ENCODE measurements at places on chromosomes 11 and 22.
A peak's percentile ranks its signal among the peaks of the same experiment; 100 is the strongest.

- DNase-seq: no peak
Observed at GRCh38 chr11:78403781-78404180, 13.8 kb downstream of the GAB2 start.

DNA sequence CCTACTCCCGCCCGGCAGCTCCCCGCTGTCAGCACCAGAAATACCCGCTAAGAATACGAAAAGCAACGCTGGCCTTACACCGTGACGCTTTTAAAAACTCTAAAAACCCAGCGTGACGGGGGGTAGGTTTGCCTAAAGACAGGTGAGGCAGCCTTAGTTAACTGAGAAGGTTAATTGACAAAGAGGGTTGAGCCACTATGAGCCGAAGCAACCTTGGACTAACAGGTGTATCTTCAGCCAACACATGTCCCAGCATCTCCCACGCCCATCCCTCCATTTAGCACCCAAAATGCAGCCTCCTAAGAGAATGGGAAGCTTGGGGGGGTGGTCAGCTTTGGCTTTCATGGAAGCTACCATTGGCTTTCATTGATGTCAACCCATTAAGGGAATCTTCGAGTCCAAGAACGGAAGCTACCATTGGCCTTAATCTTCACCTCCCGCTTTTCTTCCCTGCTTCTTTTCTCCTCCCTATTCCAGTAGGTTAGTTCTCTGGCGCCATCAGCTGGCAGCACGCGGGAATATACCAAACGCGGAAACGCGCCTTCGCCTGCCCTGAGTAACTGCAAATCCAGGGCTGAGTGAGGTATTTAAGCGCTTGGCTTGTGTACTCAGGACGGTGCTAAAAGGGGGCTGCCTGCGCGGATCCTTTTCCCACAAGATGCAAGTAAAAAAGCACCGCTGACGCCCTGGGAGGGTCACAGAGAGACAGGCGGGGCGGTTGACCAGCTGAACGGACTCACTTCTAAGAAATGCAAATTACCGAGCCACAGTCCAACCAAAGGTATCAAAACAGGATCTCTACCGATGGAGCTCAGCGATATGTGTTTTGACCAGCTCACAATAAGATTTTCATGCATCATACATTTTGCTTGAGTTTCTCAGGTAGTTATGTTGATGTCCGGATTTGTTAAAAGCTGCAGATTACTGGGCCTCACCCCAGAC lies 38.5 kb upstream of the GLYATL1 start:
- no peak for DNase-seq

DNA sequence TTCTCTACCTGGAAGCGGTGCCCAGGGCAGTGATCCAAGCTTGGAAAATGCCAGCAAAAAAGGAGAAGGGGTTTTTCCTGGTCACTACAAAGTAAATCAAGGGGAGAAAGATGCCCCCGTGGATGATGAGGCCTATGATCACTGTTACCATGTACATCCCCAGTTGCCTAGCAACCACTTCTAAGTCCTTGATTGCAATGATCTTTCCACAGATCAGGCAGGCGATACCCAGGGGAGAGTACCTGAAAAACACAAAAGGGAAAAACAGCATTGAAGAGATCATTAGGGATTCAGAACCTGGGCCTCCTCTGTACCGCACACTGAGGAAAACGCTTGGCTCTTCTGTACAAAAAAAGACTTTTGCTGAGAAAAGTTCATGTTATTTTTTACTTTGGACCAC lies 127.1 kb downstream of the SLC1A2 start:
- DNase-seq: no peak

DNA sequence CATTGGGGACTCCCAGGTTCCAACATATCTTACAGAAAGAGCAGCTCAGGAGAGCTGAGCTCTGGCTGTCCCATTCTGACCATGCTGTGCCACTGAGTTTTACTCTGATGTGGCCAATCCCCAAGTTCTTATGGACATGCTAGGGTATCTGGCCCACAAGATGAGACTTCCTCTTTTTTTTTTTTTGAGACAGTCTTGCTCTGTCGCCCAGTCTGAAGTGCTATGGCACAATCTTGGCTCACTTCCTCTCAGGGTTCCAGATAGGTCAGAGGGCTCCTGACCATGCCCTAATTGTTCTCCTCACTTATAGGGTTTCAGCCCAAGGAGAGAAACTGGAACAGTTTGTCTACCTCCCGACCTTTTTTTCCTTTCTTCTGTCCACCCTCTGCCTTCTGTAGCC lies 152.3 kb upstream of the CCDC90B start:
- DNase-seq: no peak

- DNase-seq: no peak
Observed at GRCh38 chr11:57457643-57458023, 2.7 kb upstream of the RTN4RL2 start.

GRCh38 chr22:42676059-42676607 lies 26.9 kb upstream of the CYB5R3 start:
- DNase-seq: no peak

- no peak for DNase-seq
Observed at GRCh38 chr22:43824724-43825420, 12.8 kb upstream of the EFCAB6 start.

- peak; percentile 95 for DNase-seq
Observed at GRCh38 chr22:17628406-17629172, at the start of gene ATP6V1E1. ATP6V1E1 (minus strand) TSS chr22:17628749; CDS start chr22:17628635, 114 bp downstream.

- no peak for DNase-seq
Observed at GRCh38 chr11:1211838-1212237, 11.0 kb upstream of the MUC5B start.

DNA sequence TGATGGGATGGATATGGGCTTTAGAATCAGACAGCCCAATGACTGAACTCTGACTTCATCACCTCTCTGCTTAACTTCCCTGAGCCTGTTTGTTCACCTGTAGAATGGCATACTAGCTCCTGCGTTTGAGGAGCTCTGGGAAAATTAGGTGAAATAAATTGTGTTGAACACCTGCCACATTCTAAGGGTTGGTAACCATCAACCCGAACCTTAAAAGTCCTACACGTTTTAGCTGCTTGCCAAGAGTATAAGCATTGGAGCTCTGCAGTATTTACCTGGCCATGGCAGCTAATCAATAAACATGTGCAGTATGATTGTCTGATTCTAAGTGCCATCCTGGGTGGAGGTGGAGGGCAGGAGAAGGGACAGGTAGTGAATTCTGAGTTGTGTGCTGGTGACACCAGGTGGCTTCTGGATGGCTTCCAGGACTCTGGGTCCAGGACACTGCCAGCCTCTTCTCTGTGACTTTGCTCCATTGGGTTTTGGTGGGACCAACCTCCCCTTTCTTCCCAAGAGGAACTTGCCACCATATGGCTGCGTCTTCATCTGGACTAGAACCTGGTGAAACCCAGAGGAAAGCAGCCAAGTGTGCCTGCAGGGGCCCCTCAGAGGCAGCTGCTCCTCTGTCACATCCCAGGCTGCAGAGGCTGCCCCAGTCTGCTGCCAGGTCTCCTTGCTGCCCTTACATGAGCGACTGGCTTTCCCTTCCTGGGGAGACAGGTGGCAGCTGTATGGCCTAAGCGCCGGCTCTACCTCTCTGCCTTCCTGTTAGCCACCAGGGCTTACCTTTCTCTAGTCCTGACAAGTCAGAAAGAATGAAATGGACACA lies 85.6 kb downstream of the CACNG2 start:
- no peak for DNase-seq

GRCh38 chr22:27885977-27886842 lies 32.8 kb downstream of the PITPNB start:
- DNase-seq: peak; percentile 36

DNA sequence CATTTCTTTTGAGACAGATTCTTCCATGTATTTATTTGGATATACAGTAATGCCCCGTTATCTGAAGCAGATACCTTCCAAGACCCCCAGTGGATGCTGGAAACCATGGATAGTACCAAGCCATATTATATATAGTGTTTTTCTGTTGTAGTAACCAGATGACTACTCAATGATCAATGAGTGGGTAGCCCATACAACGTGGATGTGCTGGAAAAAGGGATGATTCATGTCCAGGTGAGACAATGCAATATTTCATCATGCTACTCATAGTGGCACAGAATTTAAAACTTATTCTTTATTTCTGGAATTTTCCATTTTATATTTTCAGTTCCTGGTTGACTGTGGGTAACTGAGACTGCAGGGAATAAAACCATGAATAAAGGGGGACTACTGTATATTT lies 427.5 kb downstream of the METTL15 start:
- DNase-seq: no peak

- no peak for DNase-seq
Observed at GRCh38 chr11:20501252-20501651, 98.2 kb upstream of the SLC6A5 start.

- no peak for DNase-seq
Observed at GRCh38 chr22:49310354-49310753, 517.3 kb downstream of the BRD1 start.

- DNase-seq: no peak
Observed at GRCh38 chr11:130874396-130874795, 41.9 kb downstream of the SNX19 start.

GRCh38 chr11:25993016-25993415 lies 338.9 kb upstream of the ANO3 start:
- no peak for DNase-seq

DNA sequence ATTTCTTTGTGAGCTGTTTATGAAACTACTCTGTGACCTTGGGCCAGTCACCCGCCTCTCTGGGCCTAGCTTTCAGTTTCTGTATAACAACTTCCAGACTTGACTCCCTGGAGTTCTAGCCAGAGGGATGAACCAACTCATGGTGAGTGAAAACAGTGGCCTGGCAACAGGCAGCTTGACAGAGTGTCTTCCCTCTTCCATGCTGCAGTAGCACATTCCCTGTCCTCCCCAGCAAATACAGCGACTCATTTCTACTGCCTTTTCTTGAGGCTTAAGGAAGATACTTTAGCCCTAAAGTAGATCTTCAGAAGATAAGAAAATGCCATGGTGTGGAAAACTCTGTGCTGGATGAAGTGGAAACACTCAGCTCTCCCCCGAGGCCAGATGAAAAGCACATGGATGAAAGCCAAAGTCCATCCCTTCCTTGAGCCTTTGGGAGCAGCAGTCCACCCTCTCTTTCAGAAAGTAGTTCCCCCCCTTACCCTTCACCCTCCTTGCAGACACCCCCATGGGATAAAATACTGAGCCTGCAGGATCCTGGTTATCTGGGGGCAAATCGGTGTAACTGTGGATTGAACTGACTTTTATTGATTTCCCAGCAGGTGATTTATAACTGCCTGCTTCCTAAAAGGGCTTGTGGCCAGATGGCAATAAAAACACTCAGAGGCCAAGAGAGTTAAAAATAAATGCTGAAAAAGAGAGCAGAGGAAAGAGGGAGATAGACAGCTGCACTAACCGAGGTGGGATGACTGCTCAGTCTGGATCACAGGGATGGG lies 24.1 kb downstream of the IRAG1 start:
- DNase-seq: no peak

GRCh38 chr22:49047447-49047846 lies 780.2 kb downstream of the BRD1 start:
- no peak for DNase-seq

Data from CD4-positive, alpha-beta T cell treated with Interleukin-6 at 100 ng/mL for 8 hours (primary cell).